ENCODE measurements at places on chromosomes 1 and 21. TPM values are rescaled to one million over a fixed set of nuclear protein-coding genes. Genes with fewer than 3 reads are reported as not detected.

DNA sequence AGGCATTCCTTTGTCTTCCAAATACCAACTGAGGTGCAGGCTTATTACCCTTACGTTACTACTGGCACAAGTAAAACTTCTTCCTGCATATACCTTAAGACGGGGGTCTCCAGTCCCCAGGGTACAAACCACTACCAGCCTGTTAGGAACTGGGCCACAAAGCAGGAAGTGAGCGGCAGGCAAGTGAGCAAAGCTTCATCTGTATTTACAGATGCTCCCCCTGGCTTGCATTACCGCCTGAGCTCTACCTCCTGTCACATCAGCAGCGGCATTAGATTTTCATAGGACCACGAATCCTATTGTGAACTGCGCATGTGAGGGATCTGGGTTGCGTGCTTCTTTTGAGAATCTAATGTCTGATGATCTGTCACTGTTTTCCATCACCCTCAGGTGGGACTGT lies 113.1 kb downstream of the SLC45A1 start:
- DNase-seq = no peak

DNA sequence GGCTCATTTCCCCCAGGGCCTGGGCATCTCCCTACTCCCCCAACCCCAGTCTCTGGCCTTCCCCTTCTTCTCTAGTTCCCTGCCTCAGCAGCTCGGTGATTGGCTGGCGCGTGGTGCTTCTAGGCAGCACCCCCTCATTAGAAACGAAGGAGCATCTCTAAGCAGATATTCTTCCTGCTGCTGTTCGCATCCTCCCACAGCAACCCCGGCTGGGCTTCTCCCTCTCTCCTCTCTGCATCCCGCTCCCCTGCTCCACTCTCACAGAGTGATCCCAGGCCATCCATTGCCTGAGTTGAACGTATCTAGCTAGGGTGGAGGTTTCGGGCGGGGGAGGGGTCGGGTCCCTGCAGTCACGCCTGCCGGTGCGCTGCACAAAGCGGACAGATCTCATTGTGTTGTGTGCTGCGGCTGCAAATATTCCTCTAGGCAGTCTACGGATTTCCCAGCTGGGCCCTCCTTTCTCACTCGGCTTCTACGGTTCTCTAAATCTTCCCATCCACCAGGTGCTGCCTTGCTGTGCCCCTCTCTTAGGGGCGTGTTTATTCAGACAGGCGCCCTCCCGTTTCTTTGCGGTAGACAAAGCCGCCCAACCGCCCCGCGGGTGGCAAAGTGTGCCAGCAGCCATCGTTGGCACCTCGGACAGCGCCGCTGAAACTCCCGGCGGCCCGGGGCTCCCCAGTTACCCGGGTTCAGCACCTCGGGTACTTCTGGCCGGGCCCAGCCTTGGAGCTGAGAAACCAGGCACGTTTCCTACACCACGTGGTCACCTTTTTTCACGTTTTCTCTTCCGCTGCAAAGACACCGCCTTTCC lies 2.2 kb downstream of the CACNA1E start:
- no peak for DNase-seq

The LIN28A gene
- total RNA-seq = not detected

The TFF2 gene
- total RNA-seq = not detected

DNA sequence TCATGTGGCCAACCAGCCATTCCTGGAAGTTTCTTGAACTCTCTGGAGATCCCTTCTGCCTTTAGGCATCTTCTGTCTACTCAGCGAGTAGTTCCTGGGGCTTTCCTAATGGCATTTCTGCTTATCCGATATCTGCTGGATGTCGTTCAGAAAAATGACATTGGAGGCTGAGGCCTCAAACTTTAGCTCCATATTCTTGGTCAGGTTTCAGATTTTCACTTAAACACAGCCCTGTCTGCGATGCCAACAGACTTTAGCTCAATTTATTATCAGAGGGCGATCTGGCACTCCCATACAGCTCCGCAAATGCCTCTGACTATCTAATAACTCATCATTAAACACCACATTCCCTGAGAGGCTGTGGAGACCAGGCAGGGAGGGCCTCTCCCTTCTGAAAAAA lies 46.3 kb upstream of the ETS2 start:
- no peak for DNase-seq

The UBXN10 gene
- total RNA-seq = 0.14 TPM

GRCh38 chr1:154423304-154423987 lies 18.3 kb downstream of the IL6R start:
- no peak for DNase-seq

DNA sequence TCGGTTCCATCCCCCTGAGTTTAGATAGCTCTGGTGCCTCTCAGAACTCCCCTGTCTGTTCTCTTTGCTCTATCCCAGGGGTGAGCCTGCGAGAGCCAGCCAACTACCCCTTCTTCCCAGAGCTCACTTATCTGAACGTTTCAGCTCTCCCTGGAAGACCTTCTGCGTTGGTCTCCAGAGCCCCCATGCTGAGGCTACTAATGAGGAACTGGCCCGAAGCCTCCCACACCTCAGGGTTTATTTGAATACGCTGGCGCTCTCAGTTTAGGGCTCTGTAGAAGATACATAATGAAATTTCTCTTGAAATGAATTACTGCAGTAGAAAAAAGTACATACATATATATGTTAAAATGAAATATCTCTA lies 43.5 kb downstream of the TCEANC2 start:
- no peak for DNase-seq

All from epithelial cell of proximal tubule (primary cell).